ENCODE measurements at places on chromosomes 7 and 10.

DNA sequence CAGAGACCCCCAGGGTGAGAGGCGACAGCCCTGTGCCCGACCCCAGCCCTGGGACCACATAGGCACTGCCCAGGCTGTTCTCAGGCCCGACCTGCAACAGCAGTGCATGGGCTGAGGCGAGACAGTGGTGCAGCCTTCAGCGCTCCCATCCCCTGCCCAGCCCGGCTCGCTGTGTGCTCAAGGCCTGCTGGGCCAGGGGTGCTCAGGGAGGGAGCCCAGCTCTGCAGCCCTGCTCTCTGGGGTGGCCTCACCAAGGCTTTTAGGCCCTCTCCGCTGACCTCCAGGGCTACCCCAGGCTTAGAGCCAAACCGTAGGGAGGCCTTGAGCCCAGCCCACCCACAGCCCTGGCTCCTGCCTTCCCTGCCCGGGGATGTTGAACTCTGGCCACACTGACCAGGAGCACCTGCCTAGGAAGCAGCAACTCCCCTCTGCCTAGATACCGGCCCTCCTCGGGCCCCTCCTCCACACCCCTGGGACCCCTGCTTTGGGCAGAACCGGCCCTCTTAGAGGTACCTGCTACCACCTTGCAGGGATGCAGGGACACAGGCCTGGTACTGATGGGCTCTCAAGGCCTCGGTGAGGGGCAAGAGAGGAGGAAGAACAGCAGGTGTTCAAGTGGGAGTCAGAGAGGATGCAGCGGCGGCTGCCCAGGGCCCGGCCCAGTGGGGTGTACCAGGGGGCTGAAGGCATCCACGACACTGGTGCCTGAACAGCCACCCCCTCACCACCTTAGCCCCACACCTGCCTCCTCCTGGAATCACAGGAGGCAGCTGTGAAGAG, 231.5 kb downstream of the ELFN1 start:
- peak; percentile 39 for DNase-seq

- no peak for DNase-seq
These were observed 121.2 kb downstream of the GLI3 start for GRCh38 chr7:42115795-42116194.

DNA sequence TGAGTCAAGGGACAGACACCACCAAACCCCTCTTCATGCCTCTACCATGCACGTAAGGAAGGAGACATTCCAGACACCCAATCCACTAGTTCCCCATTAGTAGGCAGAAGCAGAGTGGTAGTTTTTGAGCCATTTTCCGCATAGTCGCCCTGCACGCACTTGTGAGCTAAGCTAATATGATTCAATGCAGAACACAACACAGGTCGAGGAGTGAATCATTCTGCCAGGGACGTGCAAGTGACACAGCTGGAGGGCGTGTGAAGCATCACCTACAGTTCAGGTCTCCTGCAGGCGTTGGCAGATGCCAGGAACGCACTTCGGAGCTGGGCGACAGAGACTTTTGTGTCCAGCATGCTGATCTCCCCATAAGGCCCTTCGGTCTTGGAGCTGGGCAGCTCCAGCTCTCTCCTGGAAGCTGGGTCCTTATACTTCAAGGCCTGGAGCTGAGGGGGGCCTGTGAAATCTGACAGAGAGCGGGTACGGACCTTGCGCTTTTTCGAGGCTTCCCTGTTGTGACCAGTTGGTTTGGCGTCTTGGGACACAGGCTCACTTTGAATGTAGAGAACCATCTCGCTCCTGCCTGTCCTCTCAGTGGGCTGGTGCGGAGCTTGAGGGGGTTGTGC, 102.4 kb downstream of the SVIL start:
- no peak for DNase-seq

DNA sequence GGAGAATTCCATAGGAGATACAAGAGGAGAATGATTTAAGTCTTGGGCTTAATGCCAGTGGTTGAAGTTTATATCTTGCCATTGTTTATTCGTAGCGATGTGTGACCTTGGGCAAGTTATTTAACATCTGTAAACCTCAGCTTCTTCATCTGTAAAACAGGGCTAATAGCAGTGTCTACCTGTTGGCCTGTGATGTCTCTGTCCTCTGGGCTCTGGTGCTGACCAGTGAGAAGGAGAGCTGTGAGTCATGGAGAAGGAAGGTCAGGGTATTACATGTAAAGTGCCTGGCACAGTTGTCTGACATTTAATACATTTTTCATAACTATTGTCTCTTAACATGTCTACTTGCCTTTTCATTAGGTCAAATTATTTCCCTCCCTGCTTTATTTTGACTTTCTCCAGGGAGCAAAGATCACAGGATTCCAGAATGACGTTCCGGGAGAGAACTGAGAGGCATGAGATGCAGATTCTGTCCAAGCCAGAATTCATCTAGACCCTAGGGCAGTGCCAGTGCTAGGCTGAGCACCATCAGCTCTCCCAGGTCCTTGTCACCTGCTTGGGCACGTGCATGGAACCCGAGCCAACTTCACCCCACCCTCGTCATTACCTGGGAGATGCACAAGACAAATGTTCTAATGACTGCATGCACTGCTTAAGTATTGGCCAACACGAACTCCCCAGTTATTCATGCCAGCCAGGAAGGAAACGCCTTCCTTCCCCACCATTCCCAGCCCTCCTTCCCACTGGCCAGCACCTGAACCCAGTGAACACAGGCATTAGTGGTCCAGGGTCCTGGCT, 187.9 kb downstream of the DPY19L1 start:
- no peak for DNase-seq

DNA sequence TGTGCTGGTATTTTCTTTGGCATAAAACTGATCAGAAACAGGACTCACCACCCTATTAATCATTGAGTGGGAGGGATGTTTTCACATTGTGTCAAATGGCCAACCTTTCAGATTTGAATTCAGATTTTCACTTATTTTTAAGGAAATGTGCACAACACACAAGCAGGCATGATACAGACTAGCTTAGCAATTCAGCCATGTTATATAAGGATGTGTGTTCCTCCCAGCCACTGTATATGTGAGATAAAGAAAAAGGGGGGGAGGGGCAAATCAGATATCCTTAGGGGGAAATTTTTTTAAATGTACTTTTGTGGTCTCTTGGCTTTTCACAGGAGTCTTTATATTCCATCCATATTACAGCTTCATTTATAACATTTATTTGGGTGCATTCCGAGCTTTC, 3.1 kb downstream of the GAD2 start:
- DNase-seq = no peak

- DNase-seq = no peak
These were observed 79.1 kb downstream of the CCSER2 start for GRCh38 chr10:84407388-84408049.

GRCh38 chr7:140435252-140435895, 31.5 kb downstream of the RAB19 start:
- DNase-seq = no peak

- no peak for DNase-seq
These were observed 3.4 kb upstream of the KMT2E start for GRCh38 chr7:105010504-105011130.
